ENCODE measurements at places on chromosomes 5 and 9.

DNA sequence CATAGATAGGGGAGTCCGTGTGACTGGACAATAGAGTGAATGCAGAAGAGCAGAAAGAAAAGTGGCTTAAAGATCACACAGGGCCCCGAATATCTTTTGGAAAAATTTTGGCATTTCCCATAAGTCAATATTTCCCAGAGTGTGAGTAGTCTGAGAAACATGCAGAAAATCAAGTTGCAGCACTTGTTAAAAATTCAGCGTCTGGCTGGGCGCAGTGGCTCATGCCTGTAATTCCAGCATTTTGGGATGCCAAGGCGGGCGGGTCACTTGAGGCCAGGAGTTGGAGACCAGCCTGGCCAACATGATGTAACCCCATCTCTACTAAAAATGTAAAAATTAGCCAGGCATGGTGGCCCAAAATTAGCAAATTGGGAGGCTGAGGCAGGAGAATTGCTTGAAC, 227.0 kb downstream of the DRD1 start:
- DNase-seq = no peak

- no peak for DNase-seq
These were observed 510.4 kb downstream of the CCDC171 start for GRCh38 chr9:16063241-16063591.

GRCh38 chr9:34995670-34996060, 6.1 kb downstream of the DNAJB5 start:
- no peak for DNase-seq

DNA sequence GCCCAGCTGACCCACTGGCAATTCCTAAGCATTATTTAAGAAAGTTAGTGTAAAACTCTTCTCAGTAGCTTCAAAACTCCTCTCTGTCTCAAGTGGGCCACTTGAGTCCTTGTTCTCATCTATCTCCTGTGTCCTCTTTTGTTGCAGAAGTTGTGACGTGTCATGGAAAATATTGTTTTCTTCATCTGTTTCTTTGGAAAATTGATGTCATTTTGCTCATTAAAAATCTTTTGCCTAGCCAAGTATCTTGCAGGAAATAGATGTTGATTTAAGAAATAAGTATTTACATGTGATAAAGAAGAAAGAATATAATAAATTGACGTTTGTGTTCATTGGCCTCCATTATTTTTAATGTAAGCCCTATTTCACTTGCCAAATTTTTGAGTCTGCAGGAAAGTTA, 1158.4 kb upstream of the SEMA6A start:
- DNase-seq = no peak

GRCh38 chr5:14464671-14465070, 116.9 kb upstream of the OTULINL start:
- no peak for DNase-seq

GRCh38 chr5:133051061-133051541, 712 bp upstream of the HSPA4 start:
- no peak for DNase-seq

GRCh38 chr5:41722359-41722950, 147.8 kb downstream of the OXCT1 start:
- no peak for DNase-seq

GRCh38 chr5:39016587-39017275, 57.5 kb downstream of the RICTOR start:
- DNase-seq = no peak

DNA sequence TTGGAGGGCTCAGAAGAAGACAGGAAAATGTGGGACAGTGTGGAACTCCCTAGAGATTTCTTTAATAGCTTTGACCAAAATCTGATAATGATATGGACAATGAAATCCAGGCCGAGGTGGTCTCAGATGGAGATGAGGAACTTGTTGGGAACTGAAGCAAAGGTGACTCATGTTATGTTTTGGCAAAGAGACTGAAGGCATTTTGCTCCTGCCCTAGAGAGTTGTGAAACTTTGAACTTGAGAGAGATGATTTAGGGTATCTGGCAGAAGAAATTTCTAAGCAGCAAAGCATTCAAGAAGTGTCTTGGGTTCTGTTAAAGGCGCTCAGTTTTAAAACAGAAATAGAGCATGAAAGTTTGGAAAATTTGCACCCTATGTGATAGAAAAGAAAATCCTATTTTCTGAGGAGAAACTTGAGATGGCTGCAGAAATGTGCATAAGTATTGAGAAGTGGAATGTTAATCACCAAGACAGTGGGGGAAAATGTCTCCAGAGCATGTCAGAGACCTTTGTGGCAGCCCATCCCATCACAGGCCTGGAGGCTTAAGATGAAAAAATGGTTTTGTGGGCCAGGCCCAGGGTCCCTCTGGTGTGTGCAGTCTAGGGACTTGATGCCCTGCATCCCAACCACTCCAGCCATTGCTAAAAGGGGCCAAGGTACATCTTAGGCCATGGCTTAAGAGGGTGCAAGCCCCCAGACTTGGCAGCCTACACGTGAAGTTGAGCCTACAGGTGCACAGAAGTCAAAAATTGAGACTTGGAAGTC, 463.7 kb upstream of the TLE4 start:
- no peak for DNase-seq

DNA sequence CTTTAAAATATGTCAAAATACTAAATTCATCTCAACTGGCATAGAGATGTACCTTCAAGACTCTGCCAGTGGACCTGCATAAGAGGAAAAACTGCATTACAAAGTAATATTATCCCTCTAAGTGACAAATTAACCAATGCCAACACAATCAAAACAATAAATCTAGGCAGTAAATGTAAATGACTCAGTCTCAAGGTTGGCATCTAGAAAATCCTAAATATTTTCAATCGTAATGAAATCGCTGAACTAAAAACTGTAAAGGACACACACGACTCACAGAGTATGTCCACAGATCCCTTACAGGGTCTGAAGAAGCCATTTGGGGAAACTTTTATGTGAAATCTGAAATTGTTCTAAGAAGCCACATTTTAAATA, 31.2 kb downstream of the ERMP1 start:
- DNase-seq = no peak

- DNase-seq = no peak
These were observed 3.0 kb downstream of the RLN1 start for GRCh38 chr9:5336688-5337087.

DNA sequence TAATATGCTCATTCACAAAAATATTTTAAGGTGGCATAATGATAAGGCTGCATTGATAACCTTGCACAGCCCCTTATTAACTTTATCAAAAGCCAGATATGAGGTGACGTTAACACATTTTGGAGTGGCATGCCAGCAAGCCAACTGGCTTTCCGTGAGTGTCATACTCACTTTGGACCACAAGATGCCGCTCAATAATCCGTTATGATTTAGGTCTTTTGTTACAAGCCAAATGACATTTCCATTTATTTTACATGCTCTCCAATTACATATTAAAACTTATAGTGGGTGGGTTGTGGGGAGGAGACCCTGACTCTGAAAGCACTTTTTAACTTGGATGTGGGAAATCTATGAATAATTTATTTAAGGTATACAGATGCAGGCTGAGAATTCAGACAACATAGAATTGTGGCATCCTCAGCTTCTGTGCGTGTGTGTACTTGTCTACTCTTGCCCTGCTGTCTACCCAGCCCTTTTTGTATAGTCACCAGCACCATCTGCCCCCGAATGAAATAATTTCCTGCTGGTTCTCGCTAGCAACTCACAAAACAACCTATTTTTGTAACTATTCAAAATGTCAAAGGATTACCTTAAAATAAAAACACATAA, 305.1 kb downstream of the PSAT1 start:
- DNase-seq = no peak

- no peak for DNase-seq
These were observed 55.1 kb upstream of the NFIB start for GRCh38 chr9:14369011-14369410.

DNA sequence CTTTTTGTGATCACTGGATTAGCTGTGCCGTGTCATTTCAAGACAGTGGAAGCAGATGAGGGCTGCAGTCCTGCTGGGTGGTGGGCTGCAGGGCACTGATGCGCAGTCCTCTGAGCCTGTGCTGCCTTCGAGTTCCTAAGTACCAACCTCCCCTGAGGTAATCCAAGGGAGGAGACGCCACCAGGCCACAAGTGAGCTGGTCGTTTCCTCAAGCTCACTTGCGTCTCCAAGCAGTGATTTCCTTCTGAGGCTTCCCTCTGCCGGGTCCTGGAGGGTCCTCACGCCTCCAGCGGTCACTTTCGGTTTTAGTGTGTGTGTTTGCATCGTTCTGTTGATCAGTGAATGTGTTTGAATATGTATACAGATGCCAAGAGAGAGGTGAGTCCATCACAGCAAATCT, 115.7 kb downstream of the TRIO start:
- no peak for DNase-seq

DNA sequence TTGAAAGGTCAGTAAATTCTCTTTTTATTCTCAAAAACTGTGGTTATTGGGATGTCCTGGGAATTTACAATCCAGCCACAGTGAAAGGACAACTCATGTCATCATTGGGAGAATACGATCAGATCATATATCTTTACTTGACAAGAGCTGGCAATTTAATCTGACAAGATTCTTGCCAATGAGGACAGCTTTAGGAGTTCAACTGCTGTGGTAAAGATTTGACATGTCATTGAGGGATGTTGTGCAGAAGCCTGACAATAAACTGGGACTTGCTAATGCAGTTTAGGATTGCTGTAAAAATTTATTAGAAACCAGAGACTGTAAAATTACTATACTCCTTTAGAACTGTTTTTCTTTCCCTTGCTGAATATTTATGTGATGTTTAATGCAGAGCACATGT, 1131.0 kb downstream of the MAT2B start:
- no peak for DNase-seq
